ENCODE measurements at places on chromosomes 12 and 14.

- peak; percentile 19 for DNase-seq
These were observed 987 bp downstream of the CCER1 start for GRCh38 chr12:90953956-90954421.

DNA sequence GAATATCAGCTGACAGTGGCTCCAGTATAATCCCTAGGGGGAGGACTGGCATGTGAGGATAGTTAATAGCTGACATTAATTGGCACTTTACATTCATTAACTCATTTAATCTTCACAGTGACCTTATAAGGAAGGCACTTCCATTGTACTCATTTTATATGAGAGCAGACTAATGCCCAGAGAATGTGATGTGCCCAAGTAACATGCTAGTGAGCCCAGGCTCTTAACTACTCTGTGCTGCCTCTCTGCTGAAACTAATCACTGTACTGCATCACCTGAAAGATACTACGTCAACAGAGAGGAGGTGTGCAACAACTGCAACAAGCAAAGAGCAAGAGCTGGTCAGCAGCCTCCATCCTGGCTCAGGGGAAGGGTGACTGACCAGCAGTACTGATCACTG lies 40.1 kb downstream of the GALNT4 start:
- no peak for DNase-seq

DNA sequence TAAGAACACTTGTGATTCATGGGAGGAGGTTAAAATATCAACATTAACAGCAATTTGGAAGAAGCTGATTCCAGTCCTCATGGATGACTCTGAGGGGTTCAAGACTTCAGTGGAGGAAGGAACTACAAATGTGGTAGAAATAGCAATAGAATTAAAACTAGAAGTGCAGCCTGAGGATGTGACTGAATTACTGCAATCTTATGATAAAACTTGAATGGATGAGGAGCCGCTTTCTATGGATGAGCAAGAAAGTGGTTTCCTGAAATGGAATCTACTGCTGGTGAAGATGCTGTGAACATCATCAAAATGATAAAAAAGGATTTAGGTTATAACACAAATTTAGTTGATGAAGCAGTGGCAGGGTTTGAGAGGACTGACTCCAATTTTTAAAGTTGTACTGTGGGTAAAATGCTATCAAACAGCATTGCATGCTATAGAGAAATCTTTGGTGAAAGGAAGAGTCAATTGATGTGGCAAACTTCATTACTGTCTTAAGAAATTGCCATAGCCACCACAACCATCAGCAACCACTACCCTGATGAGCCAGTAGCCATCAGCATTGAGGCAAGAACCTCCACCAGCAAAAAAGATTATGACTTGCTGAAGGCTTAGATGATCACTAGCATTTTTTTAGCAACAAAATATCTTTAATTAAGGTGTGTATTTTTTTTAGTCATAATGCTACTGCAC lies 25.9 kb upstream of the MTERF2 start:
- DNase-seq: no peak

DNA sequence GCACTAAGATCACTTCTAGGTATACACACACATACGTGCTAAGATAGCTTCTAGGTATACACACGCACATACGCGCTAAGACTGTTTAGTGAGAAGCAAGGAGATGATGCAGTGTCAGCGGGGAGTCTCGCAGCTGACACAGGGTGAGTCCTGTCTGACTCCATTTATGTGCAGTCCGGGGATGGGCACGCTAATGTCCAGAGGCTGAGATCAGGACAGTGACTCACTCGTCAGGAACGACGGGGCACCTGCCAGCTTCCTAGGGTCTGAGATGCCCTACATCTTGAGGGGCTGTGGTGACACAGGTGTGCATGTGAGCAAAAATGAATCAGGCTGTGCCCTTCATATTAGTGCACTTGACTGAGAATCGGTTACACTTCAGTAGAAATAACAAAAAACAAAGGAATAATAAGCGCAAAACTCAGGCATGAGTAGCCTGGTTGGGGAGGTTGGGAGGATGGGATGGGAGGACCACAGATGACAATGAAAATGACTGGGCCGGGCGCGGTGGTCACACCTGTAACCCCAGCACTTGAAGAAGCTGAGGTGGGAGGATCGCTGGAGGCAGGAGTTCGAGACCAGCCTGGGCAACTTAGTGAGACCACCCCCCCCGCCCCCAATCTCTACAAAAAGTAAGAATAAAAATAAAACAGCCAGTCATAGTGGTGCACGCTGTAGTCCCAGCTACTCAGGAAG lies 29.1 kb upstream of the ULK1 start:
- DNase-seq: no peak

DNA sequence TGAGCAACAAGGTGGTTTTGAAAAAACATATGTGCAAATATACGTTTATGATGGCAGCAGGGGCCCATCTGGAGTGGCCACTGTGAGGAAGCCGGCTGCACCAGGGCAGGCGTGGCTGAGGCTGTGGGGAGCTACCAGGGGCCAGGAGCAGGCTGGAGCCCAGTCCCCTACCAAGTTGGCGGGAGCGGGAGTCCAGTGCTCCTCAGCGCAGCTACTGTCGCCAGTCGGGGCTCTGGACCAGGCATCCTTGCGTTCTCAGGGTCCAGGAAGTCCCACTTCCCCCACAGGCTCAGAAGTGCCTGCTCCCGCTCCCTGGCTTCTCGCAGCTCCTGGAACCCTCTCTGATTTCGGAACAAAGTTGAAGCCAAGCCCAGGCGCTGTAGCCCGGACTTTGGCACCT lies 1377.5 kb upstream of the FLRT2 start:
- DNase-seq: no peak

DNA sequence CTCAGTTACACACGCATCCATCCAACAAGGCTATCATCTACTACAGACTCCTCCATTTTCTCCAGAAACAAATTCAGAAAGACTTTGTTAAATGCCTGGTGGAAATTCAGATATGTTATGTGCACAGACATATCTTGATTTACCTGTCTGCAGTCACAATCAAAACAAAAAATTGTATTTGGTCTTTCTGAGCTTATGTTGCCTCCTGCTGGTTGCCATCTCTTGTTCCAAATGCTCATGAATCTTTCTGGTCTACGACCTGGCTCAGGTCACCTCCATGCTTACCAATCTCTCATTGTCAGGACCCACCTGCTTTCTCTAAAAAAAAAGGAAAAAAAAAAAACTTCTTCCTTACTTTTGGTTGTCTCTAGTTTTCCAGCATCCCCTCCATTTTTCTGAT lies 169.2 kb upstream of the PLXNC1 start:
- peak; percentile 26 for DNase-seq

- DNase-seq: no peak
These were observed 193.0 kb upstream of the BTG1 start for GRCh38 chr12:92338671-92339070.

DNA sequence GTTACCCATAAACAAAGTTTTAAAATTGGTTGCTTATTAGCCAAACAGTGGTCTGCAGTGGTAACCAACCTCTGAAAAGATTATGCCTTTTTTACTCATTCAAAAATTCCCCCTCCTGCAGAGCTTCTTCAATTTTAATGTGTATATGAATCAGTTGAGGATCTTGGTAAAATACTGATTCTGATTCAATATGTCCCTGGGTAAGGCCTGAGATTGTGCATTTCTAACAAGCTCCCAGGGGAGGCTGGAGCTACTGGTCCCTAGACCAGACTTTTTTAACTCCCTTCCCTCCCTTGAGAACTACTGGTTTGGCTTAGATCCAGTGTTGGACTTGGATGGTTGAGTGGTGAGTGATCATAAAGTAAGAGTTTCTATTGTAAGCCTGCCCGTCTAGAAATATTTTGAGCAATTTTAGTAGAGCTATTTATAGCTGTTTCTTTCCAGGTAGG lies 90.2 kb downstream of the FUT8 start:
- DNase-seq: no peak

DNA sequence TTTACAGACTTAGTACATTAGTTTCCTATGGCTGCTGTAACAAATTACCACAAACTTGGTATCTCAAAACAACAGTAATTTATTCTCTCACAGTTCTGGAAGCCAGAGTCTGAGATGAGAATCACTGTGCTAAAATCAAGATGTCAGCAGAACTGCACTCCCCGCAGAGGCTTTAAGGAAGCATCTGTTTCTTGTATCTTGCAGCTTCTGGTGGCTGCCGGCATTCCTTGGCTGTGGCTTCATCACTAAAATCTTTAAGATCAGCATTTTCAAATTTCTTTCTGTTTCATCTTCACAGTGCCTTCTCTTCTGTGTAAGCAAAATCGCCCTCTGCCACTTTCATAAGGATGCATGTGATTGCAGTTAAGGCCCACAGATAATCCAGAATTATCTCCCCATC lies 9.4 kb downstream of the STON2 start:
- no peak for DNase-seq

DNA sequence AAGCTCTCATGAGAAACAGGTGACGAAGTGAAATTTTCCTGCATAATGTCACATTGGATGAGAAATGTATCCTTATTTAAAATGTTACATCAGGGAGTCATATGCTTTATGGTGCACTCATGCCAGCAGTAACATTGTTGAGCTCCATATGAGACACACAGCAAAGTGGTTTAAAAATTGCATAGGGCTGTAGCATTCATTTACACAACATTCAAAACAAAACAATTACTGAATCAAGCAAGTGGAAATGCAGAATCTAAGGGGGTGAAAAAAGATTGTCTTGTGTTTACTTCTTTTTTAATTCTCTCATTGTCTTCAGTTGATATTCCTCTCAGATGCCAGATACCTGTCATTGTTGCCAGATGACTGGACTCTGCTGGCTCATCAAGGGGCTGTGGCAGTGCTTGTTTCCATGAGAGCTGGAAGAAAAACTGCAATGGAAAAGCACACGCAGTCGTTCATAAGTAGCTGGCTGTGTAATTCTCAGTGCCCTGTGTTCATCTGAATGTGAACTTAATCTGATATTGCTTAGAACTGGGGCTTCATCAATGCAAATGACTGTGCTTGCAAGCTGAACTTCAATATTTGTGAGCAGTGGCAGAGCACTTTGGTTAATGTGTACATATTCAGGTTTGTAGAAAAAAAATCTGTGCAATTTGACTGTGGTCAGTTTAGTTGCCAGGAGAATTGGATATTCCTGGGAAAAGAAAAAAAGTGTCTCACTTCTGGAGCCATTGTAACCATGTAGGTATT lies 305.6 kb downstream of the RAD51B start:
- DNase-seq: peak; percentile 21

- DNase-seq: no peak
These were observed 274.2 kb downstream of the TTC6 start for GRCh38 chr14:37869633-37870032.

DNA sequence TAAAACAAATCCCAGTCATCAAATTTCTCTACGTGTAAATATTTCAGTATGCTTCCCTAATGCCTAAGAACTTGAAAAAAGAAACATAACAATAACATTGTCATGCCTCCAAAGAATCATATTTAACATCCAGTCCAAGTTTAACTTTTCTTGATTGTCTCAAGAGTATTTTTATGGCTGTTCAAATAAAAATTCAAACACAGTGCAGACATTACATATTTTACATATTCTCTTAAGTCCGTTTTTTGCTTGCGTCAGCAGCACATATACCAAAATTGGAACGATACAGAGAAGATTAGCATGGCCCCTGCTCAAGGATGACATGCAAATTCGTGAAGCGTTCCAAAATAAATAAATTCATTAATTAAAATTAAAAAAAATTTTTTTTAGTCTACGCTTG lies 23.3 kb upstream of the EEA1 start:
- DNase-seq: no peak

GRCh38 chr12:102950107-102950949 lies 7.1 kb upstream of the ASCL1 start:
- DNase-seq: no peak

GRCh38 chr14:29721586-29721985 lies 206.1 kb downstream of the PRKD1 start:
- DNase-seq: no peak

DNA sequence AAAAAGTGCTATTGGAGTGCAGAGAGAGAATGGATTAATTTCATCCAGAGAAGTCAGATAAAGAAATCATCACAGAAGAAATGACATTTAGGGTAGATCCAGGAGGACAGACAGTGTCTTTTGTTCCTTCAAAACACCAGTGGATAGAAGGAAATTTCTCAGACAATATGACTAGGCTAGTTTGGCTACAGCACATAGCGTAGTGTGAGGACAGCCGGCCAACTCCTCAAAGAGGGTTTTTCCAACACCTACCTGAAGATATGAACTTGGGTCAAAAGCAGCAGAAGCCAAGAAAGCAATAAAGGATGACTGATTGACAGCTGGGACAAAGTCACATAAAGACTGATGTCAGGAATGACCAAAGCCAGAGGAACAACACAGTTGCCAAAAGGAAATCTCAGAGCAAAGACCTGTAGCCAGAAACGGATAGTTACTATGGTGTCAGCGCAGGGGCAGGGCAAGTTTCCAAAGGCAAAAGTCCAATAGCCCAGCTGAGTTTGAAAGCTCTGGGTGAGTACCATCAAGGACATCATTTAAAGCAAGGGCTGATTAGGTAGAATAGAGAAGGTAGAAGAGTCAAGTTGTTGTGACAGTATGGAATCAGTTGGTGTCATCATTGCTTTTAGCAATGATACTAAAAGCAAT lies 58.7 kb upstream of the PDE3A start:
- DNase-seq: no peak

- DNase-seq: no peak
These were observed 22.9 kb downstream of the NIN start for GRCh38 chr14:50808053-50808452.

DNA sequence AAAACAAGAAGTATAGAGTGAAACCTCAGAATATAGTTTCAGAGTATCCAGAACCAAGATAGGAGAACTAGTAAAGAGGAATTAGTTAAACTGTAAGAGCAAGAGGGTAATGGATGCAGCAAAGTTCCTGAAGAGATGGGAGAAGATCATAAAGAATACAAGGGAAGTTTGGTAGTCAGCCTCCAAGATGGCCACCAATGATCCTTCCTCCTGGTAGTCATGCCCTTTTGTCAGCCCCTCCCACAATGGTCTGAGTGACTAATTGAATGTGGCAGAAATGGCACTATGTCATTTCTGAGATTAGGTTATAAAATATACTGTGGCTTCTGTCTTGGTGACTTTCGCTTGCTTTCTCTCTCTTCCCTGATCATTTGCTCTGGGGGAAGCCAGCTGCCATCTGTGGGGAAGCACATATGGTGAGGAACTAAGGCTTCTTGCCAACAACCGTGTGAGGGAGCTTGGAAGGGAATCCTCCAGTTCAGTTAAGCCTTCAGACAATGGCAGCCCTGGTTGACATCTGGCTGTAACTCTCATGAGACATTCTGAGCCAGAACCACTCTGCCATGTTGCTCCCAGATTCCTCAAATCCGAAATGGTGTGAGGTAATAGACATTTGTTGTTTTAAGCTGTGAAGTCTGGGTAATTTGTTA lies 55.3 kb upstream of the AMN1 start:
- DNase-seq: no peak

- DNase-seq: no peak
These were observed 158.0 kb upstream of the RTL1 start for GRCh38 chr14:101061411-101062064.

All from activated CD4-positive, alpha-beta memory T cell treated with anti-CD3 and anti-CD28 coated beads for 36 hours (primary cell).